ENCODE measurements at places on chromosomes 5 and 9.

DNA sequence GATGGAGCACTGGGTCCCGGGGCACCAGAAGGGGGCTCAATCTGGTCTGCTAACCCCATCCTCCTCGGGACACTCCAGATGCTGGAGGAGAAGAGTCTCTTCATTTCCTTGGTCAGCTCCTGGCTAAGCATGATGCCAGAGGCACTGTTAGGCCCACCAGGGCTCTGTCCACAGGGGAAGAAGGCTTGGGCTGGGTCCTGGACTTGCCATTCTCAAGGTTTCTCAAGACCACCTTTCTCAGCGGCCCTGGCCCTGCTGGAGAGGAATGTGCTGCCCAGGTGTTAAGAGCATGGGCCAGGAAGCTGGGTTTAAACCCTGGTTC lies 7.9 kb downstream of the SH2D3C start:
- DNase-seq = no peak

DNA sequence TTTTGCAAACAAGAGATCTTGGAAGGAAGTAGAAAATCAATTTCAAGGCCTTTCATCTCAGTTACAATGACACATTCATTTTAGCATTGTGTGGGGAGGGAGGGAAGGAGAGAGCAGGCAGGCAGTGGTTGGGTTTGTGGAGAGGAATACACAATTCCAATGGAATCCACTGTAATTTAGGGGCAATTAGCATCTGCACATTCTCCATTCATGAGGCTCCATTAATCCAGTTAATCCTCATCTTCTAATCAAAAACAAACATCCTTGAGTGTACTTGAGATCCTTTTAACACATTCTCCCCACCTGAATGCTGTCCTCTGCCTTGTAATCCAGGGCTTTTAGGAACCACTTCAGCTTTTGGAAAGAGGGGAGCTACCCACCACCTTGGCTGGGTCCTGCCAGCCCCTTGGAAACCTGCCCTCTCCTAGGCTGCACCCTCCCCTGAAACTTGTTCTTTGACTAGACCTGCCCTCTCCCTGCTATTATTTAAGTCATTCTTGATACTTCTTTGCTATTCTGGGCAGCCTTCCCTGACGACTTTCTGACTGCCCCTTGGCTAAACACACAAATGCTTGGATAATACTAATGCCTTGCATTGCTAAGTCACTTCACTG lies 271.2 kb downstream of the SLIT3 start:
- DNase-seq = no peak

- no peak for DNase-seq
Observed at GRCh38 chr9:5321058-5321457, 16.5 kb upstream of the RLN2 start.

GRCh38 chr9:104869811-104870210 lies 58.1 kb downstream of the ABCA1 start:
- DNase-seq = no peak

DNA sequence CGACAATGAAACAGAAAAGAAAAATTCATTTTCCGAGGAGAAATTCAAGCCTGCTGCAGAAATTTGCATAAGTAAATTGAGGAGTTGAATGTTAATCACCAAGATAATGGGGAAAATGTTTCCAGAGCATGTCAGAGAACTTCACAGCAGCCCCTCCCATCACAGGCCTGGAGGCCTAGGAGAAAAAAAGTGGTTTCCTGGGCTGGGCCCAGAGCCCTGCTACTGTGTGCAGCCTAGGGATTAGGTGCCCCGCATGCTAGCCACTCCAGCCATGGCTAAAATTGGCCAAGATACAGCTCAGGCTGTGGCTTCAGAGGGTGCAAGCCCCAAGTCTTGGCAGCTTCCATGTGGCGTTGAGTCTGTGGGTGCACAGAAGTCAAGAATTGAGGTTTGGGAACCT lies 82.7 kb upstream of the EFNA5 start:
- no peak for DNase-seq

- no peak for DNase-seq
Observed at GRCh38 chr9:134551644-134552348, 89.8 kb upstream of the COL5A1 start.

DNA sequence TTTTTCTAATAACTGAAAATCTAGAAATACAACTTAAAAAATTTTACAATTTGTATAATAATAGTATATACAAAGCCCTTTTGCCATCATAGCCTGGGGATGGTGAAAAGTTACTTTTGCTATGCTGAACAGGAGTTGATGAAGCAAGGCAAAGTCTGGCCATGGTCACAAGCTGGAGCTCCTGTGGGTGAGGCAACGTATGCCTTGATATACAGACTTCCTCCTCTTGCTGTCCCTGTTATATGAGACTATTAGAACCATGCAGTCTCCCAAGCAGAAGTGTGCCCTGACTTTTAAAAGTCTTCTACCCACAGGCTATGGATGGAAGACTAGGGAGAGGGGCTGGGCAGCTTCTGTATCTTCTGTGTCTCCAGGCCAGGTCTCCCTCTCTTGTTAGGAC lies 15.7 kb downstream of the FAM151B start:
- no peak for DNase-seq

DNA sequence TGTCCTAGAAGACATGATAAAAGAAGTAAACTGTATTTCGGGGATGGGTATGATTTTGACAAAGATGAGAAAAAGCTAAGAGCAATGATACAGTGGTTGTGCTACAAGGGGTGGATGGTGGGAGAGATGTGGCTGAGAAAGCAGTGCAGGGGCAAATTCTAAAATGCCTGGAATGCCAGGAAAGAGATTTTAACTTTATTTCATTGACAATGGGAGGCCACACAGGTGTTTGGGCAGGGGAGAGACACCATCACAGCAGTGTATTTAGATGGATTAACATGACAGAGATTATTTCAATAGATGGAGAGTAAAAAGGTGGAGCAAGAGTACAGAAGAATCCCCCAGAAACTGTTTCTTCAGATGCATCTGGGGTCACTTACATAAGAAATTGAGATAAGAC lies 71.2 kb downstream of the MAMDC2 start:
- DNase-seq = no peak

DNA sequence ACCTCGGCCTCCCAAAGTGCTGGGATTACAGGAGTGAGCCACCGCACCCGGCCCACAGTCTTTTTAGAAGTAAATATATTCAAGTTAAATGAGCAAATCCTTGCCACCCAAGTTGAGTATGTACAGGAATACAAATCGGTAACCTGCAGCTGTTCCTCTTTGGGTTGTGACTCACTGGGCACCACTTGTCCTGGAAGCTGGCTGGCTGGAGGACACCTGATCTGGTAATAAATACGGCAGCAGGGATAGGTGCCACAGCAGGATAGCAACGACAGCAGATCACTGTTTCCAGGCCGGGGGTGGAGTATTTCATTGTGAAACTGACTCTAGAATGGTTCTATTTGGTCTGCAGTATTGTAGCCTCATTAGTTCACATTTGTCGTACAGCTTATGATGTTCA lies 35.7 kb upstream of the SLC36A2 start:
- no peak for DNase-seq

- no peak for DNase-seq
Observed at GRCh38 chr9:120043448-120043847, 536.5 kb downstream of the CDK5RAP2 start.
